Renal pelvis (tissue), 12 donors: ENCODE measurements at places on chromosomes 11 and 22. TPM values are rescaled to one million over a fixed set of nuclear protein-coding genes. Genes with fewer than 3 reads are reported as not detected.

Gene MRPL11
- polyA plus RNA-seq: 89.6 TPM

Gene OR2AT4
- 0.05 TPM for polyA plus RNA-seq

Gene KIRREL3
- polyA plus RNA-seq: 1.6 TPM

Gene NADSYN1
- polyA plus RNA-seq: 60.3 TPM

Gene PIK3IP1
- polyA plus RNA-seq: 14.5 TPM

Gene OR8G5
- not detected for polyA plus RNA-seq

Gene IL18BP
- polyA plus RNA-seq: 16.5 TPM

Gene SIDT2
- 39.8 TPM for polyA plus RNA-seq

Gene ANO9
- 14.2 TPM for polyA plus RNA-seq

Gene KRTAP5-2
- polyA plus RNA-seq: 0.42 TPM

Gene FGF3
- polyA plus RNA-seq: not detected
